ENCODE measurements at places on chromosomes 5 and 9.

- no peak for DNase-seq
These were observed 1.4 kb upstream of the JAK2 start for GRCh38 chr9:4983601-4984165.

- DNase-seq, result no peak
These were observed 135.3 kb upstream of the LMX1B start for GRCh38 chr9:126478216-126478981.

DNA sequence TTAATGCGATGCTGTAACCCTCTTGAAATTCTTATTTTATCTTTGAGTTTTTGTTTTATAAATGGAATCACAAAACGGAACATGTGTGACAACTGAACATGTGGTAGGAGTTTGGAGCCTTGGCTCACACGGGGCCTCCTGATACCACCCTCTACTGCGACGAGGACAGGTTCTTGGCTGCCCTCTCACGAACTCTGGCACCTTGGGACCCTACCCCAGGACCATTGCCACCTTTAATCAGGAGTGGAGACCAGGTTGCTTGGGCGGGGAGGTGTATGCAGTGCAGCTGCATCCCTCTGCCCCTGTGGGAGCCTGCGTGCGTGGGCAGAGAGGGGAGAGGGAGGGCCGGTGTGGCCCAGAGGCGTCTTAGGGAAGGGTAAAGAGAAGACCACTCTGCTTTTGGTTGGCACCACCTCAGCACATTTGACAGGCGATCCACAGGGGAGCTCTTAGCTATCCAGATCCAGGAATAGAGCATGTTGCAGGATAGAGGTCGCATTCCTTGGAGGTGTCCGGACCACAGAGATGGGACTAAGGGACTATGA is 753.9 kb upstream of the PTPRD start:
- DNase-seq, result no peak

DNA sequence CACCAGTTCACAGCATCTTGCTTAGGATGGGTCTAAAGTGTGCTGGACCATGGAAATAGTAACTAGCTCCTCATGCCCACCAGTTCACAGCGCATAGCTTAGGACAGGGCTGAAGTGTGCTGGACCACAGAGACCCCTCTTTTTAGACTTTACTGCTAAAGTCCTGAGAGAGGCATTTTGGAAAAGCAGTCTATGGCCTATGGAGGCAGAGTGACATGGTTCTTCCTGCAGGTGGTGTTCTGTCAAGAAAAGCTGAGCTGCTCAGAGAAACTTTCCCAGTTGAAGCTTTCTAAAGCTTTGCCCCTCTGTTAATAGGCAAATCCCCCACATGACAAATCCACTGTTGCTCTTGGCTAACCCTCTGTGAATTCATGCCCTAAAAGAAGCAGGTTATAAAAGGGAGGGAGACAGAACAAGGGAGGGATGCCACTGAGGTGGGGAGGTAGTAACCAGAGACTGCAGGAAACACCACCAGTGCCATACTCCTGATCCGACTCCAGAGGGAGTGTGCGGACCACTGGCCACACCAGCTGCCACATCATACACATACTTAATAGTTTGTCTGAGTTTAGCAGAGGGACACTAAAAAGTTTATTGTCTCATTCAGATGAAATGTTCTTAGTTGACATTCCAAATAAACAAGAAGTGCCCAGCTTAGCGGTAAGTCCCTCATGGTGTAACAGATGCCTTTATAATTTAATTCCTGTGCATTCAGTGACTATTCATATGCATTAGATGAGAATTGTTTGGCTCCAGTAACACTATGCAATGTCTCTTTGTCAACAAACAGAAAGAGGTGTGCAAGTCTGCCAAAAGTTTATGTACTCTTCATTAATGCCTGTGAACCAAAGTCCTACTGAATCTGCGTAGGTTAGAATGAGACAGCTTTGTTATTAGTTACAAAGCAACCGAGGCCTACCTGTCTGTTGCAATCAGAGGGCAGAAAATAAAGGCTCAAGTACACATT is 236.2 kb upstream of the NFIL3 start:
- no peak for DNase-seq

- no peak for DNase-seq
These were observed 86.9 kb downstream of the NR6A1 start for GRCh38 chr9:124684169-124684568.

GRCh38 chr5:32027093-32027716 is 146.9 kb downstream of the GOLPH3 start:
- DNase-seq, result no peak

GRCh38 chr9:86795047-86795442 is 152.3 kb downstream of the GAS1 start:
- DNase-seq, result no peak

DNA sequence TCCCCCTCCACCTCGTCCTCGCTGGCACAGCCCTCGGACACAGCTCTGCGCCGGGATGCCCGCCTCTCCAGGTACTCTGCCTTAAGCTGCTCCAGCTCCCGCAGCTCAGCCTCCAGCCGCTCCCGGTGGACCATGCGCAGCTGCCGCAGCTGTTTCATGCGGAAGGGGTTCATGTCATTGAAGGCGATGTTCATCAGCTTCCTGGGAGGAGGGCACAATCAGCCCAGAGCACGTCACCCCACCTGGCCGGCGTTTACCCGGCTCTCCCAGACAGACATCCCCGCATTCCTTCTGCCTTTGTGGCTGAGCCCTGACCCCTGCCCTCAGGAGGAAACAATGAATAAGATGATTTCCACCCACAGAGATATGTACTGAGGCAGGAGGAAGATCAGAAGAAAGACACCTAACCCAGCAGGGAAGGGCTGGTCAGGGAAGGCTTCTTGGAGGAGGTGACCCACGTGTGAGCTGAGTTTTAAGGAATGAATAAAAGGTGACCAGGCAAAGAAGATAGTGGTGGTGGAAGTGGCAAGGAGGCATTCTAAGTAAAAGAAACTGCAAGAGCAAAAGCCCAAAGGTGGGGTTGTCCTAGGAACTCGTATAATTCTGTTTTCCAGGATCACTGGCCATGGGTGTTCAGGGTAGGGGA is 7.1 kb upstream of the CORO2A start:
- no peak for DNase-seq

DNA sequence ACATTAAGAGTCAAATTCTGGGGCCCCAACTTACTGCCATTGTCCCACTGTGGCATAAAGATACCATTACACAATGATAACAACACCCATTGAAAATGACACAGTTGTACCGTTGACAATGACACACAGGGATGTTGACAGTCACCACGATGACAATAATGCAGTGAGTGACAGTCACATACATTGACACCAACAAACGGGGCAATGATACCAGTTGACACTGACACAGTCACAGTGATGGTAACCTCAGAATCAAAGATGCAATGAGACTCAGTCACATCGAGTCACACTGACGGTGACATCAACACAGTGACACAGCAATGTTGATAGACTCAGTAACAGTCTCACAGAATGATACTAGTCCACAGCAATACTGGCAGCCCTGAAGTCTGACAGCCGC is 16.9 kb downstream of the CNTFR start:
- no peak for DNase-seq

- no peak for DNase-seq
These were observed 36.1 kb downstream of the PRRX2 start for GRCh38 chr9:129701549-129701948.

- DNase-seq, result no peak
These were observed 868.1 kb upstream of the CDH9 start for GRCh38 chr5:27906481-27906880.

All from D721Med (cell line).